ENCODE measurements at places on chromosomes 6 and 20.
A peak's percentile ranks its signal among the peaks of the same experiment; 100 is the strongest.

DNA sequence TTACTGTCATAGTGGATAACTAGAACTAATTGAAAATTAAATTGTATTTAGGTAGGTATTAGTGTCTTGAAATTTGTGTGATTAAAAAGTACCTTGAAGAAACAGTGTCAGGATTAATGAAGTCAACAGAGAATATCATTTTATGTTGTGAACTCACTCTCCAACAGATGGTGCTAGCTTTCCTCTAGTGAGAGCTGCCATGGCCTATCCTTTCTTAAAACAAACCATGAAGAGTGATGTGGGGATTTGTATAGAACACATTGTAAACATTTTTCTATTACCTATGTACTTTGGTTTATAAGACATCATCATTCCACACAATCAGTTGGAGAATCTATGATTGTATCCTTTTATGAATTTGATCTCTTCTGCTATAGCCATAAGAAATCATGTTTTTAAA lies 4.8 kb upstream of the SRSF12 start:
- DNase-seq = peak; percentile 68

DNA sequence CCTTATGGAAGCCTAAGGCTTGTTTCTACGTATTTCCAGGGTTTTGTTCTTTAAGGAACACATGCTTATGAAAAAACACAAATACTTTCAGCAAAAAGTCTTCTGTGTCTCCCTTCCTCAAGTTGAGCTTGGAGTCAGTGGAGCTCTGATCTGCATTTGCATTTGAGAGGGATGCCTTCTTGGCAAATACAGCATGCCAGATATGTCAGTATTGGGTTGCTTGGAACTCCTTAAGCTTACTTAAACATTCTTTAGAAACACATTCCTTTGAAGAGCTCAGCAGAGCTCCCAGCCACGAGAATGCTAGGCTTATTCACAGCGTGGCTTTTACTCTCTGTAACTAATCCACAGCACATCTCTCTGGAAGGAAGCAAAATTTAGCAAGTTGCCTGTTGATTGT lies 68.3 kb downstream of the ANKRD6 start:
- DNase-seq = no peak

DNA sequence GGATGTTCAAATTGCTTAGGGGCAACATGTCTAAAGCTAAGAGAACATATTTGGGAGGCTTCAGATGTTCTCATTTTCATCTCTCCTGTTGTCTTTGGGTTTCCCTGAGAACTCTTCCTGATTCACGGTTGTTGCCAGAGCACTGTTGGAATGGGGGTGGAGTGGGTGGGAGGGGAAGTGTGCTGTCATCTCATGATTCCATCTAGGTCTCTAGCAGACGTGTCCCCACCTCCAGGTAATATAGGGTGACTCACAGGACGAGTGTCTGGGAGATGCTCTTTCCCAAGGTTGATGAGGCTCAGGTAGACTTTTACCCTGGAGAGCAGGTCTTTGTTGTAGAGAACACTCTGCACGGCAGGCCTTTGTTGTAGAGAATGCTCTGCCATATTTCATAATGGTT lies 636.9 kb downstream of the QKI start:
- no peak for DNase-seq

DNA sequence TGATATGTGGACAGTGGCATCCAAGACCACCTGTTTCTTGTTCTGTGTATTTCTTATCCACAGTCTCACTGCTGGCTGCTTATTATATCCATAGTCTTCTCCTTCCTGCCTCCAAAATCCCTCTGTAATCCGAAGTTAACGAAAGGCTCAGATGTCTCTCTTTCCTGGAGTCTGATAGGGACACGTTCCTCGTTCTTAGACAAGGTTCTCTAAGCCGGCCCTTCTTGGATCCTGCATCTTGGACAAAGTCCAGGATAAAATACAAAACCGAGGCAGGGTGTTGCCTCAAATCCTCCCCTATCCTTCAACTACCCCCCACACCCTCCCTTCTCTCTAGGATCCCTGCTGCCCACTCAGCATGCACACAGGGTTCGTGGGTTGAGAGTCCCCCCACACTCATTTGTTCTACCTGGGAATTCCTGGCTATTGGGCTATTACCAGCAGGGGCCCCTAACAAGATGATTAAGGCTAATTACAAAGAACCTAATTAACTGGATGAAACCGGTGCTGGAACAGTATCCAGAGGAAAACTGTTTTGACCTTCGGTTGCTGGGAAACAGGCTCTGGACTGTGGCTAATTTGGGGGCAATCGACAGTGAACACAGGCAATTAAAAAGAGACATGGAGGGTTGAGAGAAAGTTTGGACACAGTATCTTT lies 32.7 kb upstream of the MRPS10 start:
- no peak for DNase-seq

DNA sequence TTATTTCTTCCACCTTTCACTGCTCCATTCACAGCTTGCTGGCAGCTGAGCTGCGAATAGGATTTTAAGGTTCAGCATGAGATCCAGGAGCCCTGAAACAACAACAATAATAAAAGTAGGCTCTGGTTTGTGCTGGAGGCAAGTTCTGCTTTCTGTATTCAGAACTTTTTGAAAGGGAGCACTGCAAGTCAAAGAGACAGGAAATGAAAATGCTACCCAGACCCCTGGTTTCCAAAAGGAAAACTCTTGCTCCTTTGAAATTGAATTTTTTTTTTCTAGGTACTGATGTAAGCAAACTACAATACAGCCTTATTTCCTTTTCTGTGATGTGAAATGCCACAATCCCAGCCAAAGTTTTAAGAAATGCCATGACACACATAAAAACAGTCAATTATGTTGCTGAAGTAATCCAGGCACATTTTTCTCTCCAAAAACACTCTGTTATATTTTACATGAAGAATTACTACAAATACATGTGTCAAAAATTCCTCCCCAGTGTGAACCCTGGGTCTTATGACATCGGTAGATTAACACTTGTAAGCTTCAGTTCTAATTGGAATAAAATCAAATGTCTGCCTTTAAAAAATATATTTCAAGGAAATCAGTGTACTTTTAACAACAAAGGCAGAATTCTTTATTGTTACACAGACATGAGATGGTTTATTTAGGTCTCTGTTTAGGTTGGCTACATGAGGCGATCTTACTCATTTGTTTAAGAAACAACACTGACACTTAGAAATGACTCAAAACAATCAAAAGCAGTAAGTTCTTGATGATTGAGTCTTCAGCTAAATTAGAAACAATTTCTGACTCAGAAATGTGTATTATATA lies 656.7 kb downstream of the EPHA7 start:
- no peak for DNase-seq

GRCh38 chr6:154350293-154350692 lies 6.3 kb downstream of the IPCEF1 start:
- peak; percentile 52 for DNase-seq

GRCh38 chr6:154297721-154298120 lies 58.9 kb downstream of the IPCEF1 start:
- no peak for DNase-seq

DNA sequence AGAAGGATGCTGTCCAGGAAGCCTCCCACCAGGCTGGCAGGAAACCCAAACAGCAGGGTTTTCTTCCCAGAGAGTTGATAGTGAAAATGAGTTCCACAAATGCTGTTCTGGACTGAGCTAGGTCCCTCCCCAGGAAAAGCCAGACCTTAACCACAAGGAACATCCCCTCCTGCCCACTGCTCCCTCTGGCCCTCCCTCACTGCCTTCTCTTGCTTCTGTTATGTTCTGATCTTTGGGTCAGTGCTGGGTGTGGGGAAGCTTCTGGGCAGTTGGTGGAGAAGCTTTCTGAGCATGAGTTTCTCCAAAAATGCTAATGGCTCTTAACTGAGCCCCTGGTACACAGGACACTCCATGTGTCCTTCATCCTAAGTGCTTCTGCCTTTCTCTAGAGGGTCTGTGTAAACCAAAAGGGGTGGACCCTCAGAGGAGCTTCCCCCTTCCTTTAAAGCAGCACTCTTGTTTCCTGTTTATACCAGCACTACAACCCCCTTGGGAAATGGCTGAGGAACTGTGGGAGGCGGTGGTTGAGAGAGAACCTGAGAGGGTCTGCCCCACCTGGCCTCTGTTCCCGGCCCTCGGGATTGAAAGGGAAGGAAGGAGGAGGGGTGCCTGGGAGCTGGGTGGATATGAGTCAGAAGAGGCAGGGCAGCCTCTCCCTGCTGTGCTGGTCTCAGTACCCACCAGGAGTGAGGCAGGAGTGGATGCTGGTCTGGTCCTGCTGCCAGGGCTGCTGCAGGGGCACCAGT lies 42.0 kb downstream of the CDS2 start:
- no peak for DNase-seq
